Kidney (tissue), 22 donors: ENCODE measurements at places on chromosomes 5 and 9. TPM values are rescaled to one million over a fixed set of nuclear protein-coding genes. Genes with fewer than 3 reads are reported as not detected.

Gene CDK5RAP2
- polyA plus RNA-seq: 20.9 TPM

Gene PCDHB13
- polyA plus RNA-seq: 0.86 TPM

DNA sequence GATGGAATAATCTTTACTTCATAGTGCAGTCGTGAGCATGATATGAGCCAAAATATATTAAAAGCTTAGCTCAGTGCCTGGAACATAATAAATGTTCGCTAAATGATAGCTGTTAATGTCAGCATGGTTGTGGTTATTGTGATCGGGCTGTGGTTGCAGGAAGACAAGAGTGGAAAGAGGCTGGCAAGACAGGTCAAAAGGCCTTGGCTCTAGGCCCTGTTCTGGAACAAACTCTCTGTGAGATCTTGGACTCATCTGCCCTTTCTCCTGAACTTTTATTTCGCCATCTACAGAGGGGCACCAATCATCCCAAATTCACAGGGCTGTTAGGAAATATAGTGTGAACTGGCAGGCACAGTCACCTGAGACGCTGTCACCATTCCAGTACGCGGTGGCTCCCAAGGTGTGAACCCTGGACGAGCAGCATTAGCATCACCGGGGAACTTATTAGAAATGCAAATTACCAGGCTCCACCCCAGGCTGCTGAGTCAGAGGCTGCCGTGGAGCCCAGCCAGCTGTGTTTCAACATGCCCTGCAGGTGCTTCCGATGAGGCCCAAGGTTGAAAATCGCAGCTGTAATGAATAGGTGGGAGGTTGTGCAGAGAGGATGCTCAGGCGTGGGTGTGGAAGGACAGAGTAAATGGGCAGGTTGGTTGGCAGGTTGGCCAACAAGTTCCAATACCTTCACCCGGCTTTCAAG, 50.2 kb upstream of the SAP30L start:
- DNase-seq: peak; percentile 86

DNA sequence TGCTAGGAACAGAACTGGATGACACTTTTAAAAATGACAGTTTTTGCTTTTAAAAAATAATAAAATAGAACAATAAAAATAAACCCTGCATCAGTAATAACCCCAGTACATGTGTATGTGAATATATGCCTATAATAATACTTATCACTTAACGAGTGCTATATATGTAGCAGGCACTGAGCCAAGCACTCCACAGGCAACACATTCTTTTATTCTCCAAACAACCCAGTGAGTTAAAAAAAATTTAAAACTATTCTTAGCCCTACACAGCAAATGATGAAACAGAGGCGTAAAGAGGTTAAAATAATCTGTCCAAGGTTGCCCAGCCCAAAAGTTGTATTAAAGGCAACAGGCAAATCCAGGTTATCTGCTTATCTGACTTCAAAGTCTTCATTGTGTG, 124.5 kb upstream of the SMIM23 start:
- peak; percentile 23 for DNase-seq

GRCh38 chr5:80804332-80804731, 149.5 kb upstream of the DHFR start:
- DNase-seq: no peak

- DNase-seq: peak; percentile 44
Observed at GRCh38 chr9:109639674-109640579, 140.1 kb upstream of the PALM2AKAP2 start.

GRCh38 chr5:72822944-72823343, 6.5 kb downstream of the TNPO1 start:
- no peak for DNase-seq

DNA sequence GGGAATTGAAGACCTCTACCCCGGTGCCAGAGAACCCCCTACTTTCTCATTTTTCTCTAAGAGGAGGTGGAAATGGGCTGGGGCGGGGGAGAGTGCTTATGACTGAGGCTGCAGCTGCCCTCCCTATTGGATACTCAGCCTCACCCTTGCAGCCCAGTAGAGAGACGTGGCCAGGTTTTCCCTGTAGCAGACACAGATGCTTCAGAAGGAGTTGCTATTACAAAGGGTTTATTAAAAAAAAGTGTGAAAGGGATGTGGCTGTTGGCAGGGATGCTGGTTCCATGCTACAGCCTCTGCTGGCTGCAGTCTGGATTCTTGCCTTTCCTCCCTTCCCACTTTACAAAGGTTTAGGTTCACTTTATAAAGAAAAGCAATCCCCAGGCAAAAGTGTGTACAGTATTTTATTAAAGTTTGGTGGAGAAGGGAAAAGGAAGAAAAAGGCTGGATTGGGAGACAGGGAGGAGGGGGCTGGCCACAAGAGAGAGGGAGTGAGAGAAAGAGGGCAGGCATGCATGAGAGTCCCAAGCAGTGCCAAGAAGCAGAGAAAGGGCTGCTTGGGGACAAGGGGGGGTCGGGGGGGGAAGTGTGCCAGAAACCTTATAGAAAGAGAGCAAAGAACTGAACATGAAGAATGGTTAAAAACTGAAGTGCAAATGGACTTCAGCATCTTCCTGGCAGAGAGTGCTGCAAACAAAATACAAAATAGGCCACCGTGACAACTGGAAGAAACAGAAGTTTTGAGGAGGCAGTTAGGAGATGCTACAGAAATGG, 29.5 kb upstream of the NFIB start:
- DNase-seq: no peak

DNA sequence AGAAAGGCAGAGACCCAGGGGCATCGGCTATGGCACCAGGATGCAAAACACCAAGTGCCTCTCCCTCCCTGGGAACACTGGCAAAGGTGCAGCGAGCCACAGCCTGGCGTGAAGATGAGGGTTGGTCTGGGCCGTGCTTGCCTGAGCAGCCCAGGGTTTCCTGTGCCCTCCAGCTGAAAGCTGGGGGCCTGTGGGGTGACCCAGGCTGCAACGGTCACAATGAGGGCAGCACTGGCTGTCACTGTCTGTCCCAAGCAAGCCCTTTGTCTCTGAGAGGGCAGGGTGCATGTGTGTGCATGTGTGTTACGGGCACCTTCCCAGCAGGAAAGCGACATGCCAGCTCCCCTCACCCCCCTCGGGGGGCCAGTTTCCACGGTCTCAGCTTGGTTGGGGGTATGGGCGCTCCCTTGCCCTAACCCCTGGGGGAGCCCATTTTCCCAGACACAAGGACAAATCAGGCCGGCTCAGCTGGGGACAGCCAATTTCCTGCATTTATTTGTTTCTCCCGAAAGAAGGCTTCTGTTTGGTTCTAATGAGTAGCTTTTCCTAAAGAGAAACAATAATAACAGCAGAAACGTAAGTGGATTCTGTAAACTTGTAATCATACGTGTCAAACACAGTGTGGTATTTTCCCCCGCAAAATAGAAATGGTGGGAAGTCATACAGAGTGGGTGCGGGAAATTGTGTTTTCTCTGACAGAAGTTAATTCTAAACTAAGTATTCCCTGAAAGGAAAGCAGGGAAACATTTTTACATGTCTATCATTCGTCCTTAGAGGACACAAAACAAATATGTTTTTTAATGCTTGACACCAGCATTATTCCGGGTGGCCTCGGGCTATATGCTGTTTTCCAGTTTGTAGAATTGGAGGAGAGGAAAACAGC, 21.3 kb downstream of the MRPL36 start:
- no peak for DNase-seq

DNA sequence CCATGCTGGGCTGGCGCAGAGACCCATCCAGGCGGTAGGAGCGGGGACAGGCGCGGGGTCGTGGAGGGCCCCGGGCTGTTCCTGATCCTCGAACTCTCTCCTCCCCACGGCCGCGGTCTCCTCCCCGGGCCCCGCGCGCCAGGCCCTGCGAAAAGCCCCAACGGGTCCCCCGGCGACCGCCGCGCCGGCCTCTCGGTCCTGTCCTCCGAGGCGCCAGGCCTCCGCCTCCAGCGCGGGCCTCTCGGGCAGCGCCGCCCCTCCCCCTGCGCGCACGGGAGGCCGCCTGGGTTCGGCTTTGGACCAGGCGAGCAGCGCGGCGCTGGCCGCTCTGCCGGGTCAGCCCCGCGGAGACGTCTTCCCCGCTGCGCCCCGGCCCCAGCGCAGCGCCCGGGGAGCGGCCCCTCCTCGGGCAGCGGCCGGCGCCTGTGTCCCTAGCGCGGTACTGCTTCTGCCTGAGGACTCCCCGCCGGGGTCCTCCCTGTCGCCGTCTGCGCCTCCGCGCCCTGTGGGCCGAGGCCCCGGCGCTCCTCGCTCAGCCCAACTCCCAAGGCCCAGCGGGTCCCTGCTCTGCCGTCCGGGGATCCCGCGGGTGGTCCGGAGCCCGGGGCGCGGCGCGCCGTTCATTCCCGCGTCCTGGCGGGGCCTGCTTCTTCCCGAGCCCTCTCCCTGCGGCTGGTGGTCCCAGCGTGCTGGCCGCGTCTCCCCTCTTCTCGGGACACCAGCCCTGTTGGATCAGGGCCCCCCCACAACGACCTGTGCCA, 13.4 kb downstream of the COL23A1 start:
- peak; percentile 46 for DNase-seq

DNA sequence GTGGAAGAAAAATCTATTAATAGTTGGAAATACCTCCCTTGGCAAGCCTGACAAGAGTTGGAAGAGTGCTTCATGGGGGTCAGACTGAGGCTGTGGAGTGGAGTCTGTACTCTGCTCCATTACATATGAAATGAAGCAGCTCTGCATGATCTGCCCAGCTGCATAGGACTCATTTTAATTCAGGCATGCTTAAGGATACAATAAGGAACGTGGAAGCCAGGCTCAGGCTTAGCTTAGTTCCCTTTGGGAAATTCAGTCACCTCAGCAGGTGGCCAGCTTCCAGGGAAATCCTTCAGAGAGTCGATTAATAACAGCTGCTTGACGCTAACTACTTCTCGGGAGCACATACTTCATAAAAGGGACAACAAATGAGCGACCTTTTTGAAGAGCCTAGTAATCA, 1672.9 kb upstream of the WWC1 start:
- no peak for DNase-seq

- DNase-seq: no peak
Observed at GRCh38 chr5:148855249-148856008, 29.0 kb downstream of the ADRB2 start.
